ENCODE measurements at places on chromosomes 3 and 15.

DNA sequence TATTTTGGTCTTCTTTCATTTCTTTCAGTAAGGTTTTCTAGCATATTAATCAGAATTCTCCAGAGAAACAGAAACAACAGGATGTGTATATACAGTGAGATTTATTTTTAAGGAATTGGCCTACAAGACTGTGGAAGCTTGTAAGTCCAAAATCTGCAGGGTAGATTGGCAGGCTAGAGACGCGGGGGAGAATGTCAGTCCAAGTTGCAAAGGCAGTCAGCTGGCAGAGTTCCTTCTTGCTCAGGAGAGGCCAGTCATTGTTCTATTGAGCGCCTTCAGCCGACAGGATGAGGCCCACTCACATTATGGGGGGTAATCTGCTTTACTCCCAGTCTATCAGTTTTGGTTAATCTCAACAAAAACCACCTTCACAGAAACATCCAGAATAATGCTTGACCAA lies 133.4 kb upstream of the UBE3A start:
- no peak for DNase-seq

- DNase-seq, result no peak
Measured at GRCh38 chr3:141505166-141505565, 18.3 kb downstream of the RASA2 start.

- DNase-seq, result no peak
Measured at GRCh38 chr3:42706721-42707619, 4.4 kb upstream of the HHATL start.

- DNase-seq, result no peak
Measured at GRCh38 chr3:15685927-15686326, 84.4 kb downstream of the BTD start.

DNA sequence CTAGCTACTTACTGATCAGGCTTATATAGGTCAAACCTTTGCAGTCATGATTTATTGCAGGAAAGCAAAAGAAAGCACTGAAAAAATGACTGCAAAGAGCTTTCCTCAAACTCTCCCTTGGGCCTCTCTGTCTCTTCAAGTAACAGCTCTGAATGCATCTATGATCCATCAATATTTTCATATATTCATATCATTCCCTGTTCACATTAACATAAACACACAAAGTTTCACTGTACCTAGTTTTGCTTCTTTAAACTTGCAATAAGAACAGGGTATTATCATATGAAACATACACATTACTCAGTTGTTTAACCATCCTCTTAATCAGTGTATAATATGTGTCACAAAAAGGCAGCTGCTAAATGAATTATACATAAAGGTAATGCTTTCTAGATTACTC lies 107.9 kb upstream of the ARL6 start:
- no peak for DNase-seq

DNA sequence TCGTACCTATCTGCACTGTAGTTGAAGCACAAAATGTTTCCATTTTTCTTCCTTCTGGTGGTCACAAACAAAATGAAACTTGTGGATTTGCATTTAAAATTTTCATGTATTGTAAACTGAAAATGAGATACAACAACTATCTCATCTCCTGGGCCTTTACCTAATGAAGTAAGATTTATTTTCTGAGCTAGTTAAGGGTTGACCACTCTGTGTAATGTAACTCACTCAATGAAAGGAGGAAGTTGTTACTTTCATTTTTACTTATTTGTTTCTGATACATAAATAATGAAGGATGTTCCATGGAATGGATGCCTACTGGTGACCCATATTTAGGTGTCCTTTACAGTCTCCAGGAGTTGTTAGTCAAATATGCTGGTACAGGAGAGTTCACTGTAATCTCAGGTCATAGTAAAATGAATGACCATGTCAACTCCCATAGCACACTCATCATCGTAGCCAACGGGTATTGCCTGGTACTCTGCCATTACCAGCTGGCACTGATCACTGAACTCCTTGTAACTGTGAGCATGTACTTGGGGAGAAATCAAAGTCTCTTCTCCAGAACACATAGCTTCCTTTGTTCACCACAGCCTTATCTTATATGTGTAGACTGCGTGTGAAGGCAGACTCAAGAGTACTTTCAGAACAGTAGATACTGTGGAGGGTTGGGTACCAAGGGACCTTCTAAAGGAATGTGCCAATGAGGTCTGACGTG lies 474.2 kb upstream of the ROBO2 start:
- no peak for DNase-seq

DNA sequence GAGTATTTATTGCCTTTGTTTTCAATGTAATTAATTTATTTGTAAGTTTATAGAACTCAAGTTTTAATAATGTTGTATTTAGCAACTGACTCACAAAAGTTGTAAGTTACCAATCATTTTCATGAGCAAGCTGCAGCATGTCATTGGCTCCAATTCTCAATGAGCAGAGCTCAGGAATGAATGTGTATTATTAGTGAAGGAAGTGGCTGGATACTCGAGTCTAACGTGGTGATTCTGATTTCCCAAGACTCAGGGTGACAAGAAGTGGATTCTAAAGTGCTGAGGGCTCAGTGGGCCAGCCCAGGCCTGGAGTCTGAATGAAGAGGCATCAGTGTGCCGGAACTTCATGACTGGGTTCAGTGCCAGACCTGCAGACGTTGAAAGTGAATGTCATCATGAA lies 39.6 kb downstream of the CLDN11 start:
- DNase-seq, result no peak

GRCh38 chr3:21544076-21544462 lies 206.9 kb downstream of the ZNF385D start:
- DNase-seq, result no peak

- no peak for DNase-seq
Measured at GRCh38 chr15:45630917-45631691, 3.7 kb upstream of the SQOR start.

GRCh38 chr3:157175691-157176507 lies 16.0 kb upstream of the CCNL1 start:
- DNase-seq, result no peak

GRCh38 chr15:58900631-58901030 lies 32.8 kb downstream of the SLTM start:
- no peak for DNase-seq

GRCh38 chr3:183844606-183845005 lies 19.2 kb upstream of the MAP6D1 start:
- DNase-seq, result no peak

DNA sequence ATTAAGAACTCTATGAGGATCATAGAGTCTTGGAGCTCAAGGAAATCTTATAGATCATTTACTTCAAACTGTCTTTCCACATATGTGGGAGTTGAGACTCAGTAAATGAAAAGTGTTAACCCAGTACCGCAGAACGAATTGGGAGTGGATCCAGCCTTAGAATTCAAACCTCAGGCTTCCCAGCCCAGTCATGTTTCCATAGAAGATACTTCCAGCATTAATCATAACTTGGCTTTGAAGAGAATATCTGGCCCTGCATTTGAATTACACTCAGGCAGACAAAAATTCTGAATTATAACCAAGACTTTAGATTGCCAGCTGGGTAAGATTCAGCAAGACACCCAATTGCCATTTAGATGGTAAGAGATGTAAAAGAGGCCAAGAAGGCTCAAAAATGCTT lies 972.0 kb downstream of the TUSC7 start:
- DNase-seq, result no peak

DNA sequence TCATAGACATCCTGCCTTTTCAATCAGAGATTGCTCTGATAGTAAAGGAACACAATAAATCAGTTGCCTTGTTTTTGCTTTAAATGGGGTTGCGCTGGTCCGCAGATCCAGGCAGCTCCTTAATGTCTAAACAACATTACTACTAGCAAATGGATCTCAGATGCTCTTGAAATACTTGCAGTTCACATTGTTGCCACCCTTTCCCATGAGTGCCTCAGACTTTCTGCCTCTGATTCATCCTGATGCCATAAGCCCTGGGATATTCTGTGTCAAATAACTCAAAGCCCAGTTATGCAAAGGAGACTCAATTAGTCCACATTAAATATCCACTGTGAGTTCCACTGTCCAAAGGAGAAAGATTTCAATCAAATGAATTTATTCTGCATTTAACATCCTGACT lies 196.7 kb downstream of the PLCH1 start:
- DNase-seq, result no peak
